ENCODE measurements at places on chromosomes 3 and 15. TPM values are rescaled to one million over a fixed set of nuclear protein-coding genes. Genes with fewer than 3 reads are reported as not detected.

ZNF662 gene
- not detected for total RNA-seq

WNT5A gene
- total RNA-seq: 14.5 TPM

PLA2G4B gene
- total RNA-seq: 3.8 TPM

TMEM207 gene
- not detected for total RNA-seq

HYPK gene
- total RNA-seq: 34.5 TPM

AGTR1 gene
- total RNA-seq: not detected

DNA sequence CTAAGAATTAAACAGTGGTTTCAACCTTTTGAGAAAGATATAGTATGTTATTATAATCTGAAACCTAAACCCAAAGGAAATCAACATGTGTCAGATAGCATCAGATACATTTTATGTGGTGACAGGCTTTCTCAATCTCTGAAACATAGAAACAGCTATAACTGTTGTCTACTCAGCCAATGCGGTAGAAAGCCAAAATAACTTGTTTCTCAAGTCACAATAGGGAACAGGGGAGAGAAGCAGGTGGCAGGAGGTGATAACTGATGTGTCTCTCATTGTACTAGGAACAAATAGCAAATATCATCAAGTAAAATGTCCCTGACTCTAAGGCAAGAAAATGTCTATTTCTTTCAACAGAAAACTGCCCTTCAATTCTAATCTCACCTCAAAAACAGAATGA, 38.6 kb downstream of the DENND6A start:
- DNase-seq: no peak

DNA sequence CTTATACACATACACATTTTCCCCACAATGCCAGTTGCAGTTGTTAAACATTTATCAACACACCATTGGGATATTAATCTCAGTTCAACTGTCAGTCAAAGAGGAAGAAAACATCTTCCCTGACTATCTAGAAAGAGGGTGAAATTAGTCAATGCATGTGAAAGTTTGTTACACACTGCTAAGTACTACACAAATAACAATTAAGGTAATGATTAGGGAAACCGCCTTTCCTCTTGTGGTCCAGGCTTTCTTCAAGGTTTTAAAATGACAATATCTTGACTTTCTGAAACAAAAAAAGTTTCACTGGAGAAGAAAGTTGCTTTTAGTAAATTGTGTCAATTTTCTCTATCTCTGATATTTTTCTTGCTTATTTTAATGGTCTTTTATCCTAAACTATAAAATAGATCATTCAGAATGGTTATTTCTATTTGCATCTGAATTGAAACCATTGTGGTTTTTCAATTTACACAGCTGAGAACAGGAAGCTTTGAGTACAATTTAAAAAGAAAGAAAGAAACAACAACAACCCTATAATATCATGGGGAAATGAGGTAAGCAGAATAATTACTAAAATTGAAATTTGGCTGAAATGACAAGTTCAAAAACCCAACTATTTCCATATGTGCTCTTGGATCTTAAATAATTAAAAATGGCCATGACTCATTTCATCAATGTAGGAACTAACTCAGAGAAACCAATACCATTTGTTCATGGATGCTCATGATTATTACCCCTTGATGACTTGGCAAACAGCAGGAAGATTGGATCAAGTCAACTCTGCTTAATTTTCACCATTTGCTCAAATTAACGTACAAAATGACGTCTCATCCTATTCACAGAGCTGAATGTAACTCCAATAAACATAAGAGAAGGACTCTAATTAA, 31.7 kb downstream of the GPR149 start:
- DNase-seq: no peak

GRCh38 chr3:25834346-25834745, 44.5 kb downstream of the OXSM start:
- no peak for DNase-seq

- no peak for DNase-seq
Measured at GRCh38 chr3:119290613-119291012, 3.6 kb upstream of the ARHGAP31 start.

DNA sequence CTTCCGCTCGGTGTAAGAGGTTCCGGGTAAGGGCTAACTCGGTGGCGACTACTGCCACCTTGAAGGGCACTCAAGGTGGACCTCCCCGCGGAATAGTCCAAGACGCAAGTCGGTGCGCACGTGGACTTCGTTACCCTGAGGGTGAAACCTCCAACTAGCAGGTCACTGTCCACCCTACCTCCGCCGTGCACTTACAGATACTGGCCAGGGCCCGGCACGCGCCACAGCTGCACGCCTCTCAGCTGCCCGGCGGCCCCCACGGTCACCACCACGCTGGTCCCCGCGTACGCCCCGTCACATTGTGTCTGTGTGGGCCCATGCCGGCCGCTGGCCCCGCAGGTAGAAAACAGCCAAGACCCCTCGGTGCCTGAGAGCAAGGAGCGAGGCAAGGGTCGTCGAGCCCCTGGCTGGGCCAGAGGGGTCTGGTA, 1.1 kb downstream of the LTK start:
- no peak for DNase-seq

- no peak for DNase-seq
Measured at GRCh38 chr15:99918072-99918471, 184.8 kb upstream of the LYSMD4 start.

GRCh38 chr3:181699171-181699903, 12.4 kb upstream of the SOX2 start:
- no peak for DNase-seq

DNA sequence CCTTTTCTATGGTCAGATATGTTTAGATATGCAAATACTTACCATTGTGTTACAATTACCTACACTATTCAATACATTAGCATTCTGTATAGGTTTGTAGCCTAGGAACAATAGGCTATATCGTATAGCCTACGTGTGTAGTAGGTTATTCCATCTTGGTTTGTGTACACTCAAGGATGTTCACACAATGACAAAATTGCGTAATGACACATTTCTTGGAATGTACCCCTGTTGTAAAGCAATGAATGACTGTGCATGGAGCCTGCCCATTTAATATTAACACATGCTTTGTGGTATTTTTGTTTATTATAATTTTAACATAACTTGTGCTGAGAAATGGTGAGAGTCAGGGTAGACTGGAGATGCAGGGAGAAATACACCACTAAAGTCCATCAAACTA, 154.9 kb downstream of the LEKR1 start:
- DNase-seq: peak; percentile 1

Measured in MCF 10A (cell line).